GM23248 (cell line): ENCODE measurements at places on chromosomes 4 and X. TPM values are rescaled to one million over a fixed set of nuclear protein-coding genes. Genes with fewer than 3 reads are reported as not detected.

- DNase-seq, result no peak
Observed at GRCh38 chr4:118858779-118859178, 22.9 kb upstream of the SEC24D start.

DNA sequence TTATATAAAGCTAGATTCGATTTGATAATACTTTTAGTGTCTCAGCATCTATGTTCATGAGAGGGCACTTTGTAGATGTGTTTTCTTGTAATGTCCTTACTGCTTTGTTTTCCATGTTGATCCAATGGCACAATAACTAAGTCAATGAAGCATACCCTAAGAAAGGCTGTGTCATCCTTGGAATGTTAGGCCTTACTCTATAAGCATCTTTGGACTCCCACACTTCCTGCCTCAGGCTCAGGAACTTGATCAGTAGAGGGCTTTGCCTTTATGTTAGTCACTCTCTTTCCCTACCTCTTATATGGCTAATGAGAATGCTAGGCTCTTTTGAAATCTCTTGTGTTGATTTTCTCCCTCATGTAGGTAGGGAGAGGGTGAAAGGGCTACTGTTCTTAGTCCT, 33.2 kb upstream of the EDA2R start:
- peak; percentile 43 for DNase-seq

GRCh38 chrX:101415180-101416145, 7.4 kb downstream of the HNRNPH2 start:
- peak; percentile 66 for DNase-seq

GRCh38 chr4:47075919-47076318, 44.6 kb downstream of the GABRB1 start:
- no peak for DNase-seq

DNA sequence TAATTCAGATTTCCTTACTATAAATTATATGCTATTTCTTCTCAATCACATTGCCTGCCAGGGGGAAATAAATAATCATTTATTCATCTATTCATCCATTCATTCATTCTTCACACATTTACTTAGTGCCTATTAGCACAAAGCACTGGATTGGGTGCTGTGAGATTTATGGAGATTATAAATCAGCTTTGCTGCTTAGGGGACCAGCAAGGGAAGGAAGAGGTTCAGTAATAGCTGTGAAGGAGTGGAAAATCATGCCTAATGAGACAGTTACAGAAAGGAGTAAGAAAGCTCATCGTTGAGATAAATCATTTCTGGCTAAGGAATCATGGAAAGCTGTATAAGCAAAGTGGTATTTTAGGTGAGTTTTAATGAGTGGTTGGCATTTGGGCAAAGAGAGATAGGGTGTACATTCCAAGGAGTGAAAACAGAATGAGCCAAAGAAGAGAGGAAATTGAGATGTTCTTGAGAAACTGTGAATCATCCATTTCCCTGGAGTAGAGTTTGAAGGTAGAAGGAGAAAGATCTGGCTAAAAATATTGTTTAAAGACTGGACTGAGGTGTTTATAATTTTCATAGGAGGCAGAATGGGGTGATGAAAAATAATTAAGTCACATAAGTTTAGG, 9.6 kb downstream of the ARSJ start:
- peak; percentile 66 for DNase-seq

DNA sequence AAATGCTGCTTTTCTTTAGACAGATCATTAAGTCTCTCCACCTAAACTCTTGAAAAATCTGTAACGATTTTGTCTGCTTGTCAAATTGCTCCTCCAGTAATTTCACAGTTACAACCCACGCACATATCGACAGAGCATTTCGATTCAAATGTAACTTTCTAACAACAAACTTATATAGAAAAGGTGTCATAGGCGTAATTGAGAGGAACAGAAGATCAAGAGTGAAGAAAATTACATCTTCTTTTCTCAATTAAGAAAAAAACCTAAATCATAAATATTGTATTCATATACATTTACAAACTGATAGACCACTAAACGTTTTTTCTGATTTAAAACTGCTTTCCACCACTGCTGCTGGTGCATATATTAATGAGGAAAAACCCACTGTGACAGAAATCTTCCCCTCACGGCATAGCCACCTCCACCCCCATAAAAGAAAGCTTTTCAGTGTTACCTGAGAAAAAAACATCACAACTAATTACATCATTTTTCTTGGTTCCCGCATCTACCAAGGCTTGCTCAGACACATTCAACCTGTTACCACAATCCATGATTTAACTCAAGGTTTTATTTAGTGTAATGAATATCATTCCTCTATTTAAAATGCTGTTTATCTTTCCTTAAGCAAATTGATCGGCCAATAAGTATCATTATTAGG, 1.9 kb downstream of the GPM6A start:
- no peak for DNase-seq

DNA sequence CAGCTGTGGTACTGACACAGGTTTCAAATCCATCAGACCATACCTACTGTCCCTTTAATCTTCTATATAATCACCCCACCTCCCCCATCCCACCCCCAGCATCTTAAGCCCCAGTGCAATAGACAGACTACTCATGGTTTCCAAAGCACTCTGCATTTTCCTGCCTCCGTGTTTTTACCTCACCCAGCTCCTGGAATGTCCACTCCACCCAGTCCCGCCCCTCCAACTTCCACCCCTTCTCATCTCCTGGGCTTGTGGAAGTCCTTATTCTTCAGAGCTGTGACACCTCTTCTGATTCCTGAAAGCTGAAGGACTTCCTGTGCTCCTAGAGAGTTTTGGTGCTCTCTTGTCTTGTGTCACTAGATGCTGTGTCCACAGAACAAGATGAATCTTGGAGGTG, 94.3 kb downstream of the EFNB1 start:
- no peak for DNase-seq

DNA sequence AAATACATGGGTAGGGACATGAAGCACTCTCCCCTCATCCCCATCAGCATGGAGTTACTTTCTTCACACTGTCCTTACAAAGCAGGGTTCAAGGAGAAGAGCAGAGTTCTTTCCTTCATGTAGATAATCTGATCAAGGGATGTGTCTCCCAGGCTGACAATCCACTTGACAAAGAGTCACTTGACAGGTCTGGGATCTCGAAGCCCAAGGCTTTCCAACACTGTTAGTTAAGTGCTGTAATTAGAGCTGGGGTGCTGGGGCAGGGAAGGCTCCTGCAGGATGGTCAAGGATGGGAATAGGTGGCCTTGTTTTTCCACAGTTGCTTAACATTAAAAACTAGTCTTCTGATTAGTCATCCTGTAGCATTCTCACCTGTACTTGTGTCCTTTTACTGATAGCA, 38.0 kb downstream of the CCNG2 start:
- no peak for DNase-seq

- DNase-seq, result no peak
Observed at GRCh38 chr4:68249434-68249833, 3.9 kb upstream of the TMPRSS11B start.

DNA sequence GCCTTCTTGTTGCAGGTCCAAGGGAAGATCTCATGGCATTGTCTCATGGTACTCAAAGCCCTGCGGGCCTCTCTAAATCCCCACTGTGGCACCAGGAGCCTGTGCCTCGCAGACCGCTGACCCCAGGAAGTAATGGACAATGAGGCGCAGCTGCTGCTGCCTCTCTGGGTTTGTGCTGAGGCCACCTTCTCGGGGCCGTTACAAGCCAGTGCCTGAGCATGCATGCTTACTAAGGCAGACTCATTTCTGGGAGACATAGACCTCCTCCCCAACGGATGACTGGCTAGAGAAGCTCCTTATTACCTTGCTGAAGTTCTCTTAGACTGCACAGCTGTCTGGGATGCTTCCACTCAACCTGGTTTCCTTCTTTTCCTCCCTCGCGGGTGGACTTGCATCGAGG, 1.3 kb downstream of the BDH2 start:
- peak; percentile 46 for DNase-seq

DNA sequence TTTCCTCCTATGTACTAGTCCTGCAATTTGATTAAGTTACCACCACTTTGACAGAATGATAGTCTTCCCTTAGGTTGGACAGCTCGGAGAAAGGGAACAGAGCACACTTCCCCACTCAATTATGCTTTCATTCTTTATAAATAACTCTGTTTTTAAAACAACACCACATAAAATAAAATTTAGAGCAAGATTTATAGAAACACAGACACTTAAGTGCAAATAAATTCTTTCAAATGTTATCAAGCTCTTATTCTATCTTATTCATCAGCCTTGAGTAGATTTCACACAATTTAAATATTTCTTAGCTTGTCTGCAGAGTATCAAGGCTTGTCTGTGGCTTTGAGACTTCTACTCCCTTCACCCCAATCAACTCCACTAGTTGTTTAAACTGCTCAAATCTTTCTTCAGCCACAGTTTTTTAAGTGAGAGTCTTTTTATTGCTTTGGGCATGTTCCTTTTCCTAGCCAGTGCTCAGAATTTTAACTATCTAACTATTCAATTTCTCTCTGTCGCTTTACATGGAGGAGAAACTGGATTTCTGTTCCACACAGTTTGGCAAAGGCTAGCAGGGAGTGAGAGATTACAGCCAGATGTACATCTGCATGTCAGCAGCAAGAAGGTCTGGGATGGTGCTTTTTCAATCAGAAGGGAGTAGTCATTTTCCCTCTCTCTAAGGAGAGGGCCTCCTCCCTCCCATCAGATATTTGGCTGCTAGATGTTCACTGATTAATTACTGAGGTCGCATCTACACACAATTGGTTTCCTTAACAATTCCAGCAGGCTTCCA, 53.1 kb upstream of the PLAC1 start:
- no peak for DNase-seq

GRCh38 chr4:161350946-161351345, 812.9 kb downstream of the FSTL5 start:
- no peak for DNase-seq

DNA sequence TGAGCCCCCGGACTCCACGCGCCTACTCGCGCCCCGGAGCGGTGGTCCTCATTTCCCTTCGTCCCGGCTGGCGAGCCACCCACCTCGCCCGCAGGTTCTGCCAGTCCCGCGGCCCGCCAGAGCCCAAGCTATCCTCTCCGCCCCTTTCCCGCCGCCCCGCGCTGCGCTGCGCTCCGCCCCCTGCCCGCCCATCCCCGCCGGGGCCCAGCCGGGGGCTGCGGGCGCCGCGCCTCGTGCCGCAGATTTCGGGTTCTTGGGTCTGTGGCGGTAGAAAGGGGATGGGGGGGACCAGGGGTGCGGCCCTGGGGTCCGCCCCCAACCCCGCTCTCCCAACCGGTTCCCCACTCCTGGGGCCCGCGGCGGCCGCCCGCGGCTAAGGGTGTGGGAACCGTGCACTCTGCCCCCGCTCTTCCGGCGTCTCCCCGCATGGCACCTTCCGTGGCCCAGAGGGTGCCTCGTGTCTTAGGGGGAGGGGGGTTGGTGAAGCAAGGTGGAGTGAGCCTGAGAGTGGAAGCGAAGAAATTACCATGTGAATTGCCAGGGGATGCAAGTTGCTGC, 650.8 kb upstream of the DIPK2B start:
- peak; percentile 48 for DNase-seq

DNA sequence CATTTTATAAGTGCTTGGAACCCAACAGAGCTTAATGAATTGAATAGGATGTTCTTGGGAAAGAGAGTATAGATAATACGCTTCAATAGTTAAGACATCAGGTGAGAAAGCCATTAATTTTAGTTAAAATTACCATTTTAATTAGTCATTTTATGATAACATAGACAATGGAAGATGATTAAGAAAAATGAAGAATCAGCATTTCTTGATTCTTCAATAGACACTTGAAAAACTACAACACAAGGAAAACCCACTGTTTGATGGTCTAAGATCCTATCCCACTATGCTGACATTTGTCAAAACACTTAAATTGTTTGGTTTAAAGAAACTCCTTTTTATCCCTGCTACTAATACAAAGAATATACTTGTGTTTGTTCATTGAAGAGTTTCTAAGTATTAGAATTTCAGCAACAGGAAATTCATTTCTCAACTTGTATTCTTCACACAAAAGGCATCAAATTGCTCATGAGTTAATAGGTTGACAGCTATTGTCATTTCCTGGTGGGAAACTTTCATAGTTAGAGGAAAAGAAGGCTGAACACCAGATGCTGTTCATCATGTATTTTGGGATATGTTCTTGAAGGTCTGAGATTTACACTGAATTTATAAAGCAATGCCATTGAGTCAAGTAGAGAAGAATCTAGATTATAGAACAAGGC, 9.6 kb upstream of the CXCL2 start:
- no peak for DNase-seq

DNA sequence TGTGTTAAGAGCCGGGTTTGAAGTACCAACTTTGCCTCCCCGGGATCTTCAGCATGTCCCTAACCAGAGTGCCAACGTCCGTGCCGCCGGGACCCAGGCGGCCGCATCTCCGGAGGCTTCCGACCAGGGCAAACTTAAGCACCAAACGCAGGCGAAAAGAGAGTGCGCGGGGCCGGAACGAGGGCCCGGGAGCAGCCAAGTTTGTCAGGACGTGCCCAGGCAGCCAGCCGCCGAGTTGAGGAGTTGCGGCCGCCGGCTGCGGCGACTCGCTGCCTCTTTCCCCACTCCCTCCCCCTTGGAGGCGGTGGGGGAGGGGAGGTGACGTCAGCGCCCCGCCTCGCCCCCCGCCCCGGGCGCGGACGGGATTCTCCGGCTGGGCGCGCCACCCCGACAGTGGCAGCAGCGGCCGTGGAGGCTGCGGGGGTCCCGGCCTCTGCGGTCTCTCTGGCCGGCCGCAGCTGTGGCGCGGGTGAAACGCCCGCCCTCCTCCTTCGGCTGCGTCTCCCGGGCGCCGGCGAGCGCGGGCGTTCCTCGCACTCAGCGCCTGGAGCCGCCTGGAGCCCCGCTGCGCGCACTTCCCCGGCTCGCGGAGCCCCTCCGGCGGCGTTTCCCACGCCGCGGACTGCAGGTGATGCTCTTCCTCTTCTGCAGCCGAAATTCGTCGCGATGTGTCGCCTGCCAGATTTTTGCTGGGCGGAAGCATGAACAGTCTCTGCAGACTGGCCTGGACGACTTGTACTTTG, 2.9 kb upstream of the FAT1 start:
- peak; percentile 89 for DNase-seq

DNA sequence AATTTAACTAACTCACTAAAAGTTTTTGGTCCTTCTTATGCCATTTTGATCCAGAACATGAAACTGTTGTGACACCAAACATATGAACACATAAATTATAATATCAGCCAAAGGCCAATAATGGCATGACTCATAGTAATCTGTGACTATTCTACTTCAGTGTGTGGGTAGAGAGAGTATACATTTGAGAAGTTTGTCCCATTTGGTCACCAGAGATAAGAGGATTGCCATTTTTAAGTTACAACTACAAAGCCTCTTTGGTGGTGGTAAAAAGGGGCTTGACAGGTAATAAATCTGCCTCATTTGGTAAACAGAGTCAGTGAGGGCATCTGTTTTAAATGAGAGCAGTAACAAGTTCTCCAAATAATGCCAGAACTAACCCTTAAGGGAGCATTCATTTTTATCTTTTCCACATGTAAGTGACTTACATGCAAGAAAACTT, 117.9 kb downstream of the TBC1D19 start:
- peak; percentile 55 for DNase-seq

GRCh38 chr4:168630445-168631187, 133.8 kb downstream of the PALLD start:
- peak; percentile 83 for DNase-seq

- DNase-seq, result peak; percentile 12
Observed at GRCh38 chr4:19623866-19624265, 627.8 kb upstream of the SLIT2 start.

The GAGE13 gene
- not detected in 2 replicates for total RNA-seq

The AVPR2 gene
- total RNA-seq, result not detected in 2 replicates

The HMX1 gene
- total RNA-seq, result not detected in 2 replicates

The GPR119 gene
- not detected in 2 replicates for total RNA-seq

The CNGA1 gene
- not detected in 2 replicates for total RNA-seq

The JADE3 gene
- 2.5 and 4.6 TPM in 2 replicates for total RNA-seq

The TNIP3 gene
- total RNA-seq, result 0.76 and 1.4 TPM in 2 replicates

The RAB41 gene
- not detected in 2 replicates for total RNA-seq

The GAGE12D gene
- total RNA-seq, result not detected in 2 replicates

The STEEP1 gene
- 31.5 and 33.1 TPM in 2 replicates for total RNA-seq

The KCNIP4 gene
- total RNA-seq, result not detected in 2 replicates

The TDO2 gene
- total RNA-seq, result 0.25 TPM in 1 of 2 replicates, not detected in the other

The KLHL4 gene
- 0.11 TPM in 1 of 2 replicates, not detected in the other for total RNA-seq

The RBM47 gene
- 1.3 and 2.0 TPM in 2 replicates for total RNA-seq

The OPRPN gene
- not detected in 2 replicates for total RNA-seq
